ENCODE measurements at places on chromosomes 3 and 15.

DNA sequence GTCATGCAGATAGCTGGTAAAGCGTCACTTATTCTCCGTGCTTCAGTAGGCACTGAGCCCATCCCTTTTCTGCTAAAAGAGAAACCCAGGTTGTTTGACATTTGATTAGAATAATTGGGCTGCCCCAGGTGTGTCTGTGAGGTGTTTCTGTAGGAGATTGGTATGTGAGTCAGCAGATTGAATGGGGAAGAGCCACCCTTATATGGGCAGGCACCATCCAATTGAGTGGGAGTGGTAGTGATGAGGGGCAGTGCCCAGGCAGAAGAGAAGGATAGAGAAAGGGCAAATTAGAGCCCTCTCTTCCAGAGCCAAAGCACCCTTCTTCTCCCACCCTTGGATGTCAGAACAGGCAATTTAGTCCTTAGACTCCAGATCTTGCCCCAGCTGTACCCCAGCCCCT, 384.3 kb upstream of the GBE1 start:
- DNase-seq: no peak

DNA sequence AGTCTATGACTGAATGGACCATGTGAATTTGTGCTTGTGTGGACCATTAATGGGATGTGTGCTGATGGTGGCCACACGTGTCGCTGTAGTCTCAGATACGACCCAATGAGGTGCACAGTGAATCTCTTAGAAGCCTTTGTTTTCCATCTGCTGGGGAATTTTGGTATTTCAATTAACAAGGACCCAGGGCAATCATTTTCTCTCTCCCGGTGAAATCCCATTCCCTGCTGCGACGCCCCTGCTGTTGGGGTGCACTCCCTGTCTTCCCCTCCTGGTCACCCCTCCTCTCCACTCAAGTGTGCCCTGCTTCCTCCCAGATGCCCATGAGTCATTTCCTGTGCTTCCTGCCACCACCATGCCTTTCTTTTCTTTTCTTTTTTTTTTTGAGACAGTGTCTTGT, 32.7 kb downstream of the EBLN2 start:
- peak; percentile 26 for DNase-seq

- no peak for DNase-seq
Measured at GRCh38 chr3:108312656-108313055, 16.3 kb downstream of the HHLA2 start.

- no peak for DNase-seq
Measured at GRCh38 chr3:64548200-64548889, 139.5 kb downstream of the ADAMTS9 start.

GRCh38 chr3:145188079-145188770, 972.8 kb downstream of the PLOD2 start:
- DNase-seq: peak; percentile 30

DNA sequence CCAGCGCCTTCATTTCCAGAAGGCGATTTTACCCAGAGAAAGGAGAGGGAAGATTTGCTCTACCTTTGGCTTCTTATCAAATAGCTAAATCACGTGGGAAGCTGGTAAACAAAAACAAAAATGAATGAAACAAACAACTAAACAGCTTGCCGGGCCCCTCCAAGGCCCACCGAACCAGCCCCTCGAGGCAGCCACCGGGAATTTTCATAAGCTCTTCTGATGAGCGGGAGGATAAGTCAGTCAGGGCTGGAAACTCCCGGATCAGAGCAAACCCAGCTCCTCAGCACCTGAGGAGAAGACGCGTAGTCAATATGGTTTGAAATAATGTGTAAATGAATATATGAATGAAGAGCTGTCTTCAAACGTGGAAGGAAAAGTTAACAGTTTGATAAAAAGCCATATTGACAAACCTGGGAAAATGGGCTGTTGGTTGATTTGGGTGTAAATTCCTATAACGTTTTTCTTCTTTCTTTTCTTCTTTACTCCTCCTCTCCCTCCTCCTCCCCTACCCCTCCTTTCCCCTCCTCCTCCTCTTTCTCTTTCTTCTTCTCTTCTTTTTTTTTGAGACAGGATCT, 10.7 kb downstream of the RPLP1 start:
- no peak for DNase-seq

- no peak for DNase-seq
Measured at GRCh38 chr3:197308591-197308990, 10.2 kb upstream of the DLG1 start.

GRCh38 chr3:123728014-123728413, 143.2 kb upstream of the HACD2 start:
- no peak for DNase-seq

- no peak for DNase-seq
Measured at GRCh38 chr15:88995449-88995848, 82.3 kb upstream of the MFGE8 start.

- no peak for DNase-seq
Measured at GRCh38 chr15:85045615-85046014, 64.0 kb downstream of the PDE8A start.

DNA sequence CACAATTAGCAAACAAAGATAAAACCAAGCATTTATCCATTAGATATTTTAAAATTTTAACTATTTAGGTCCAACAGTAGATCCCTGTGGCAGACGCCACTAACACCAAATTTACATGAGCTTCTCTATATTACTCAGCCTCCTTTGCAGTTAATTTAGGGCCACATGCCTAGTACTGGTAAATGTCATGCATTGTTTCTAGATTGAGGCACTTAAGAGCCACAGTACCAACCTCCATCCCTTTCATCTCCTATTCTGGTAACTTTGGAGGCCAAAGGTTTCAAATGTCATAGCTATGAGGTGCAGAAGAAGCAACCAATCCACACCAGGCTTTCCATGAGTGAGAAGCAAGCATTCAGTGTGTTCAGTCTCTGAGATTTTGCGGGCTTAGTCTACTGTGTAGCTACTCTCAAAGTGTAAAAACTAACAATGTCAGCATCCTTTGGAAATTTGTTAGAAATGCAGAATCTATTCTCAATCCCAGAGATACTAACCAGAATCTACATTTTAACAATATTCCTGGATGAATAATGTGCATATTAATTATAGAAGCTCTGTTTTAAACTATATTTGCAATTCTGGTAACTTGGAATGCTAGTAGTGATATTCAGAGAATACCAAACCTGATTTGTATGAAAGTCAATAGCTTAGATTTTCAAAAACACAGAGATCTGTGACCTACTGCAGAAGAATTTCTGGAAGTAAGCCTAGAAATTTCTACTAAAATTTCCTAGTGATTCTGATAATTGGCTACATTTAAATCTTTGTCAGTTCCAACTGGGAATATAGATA, 206.3 kb upstream of the CD96 start:
- DNase-seq: no peak

DNA sequence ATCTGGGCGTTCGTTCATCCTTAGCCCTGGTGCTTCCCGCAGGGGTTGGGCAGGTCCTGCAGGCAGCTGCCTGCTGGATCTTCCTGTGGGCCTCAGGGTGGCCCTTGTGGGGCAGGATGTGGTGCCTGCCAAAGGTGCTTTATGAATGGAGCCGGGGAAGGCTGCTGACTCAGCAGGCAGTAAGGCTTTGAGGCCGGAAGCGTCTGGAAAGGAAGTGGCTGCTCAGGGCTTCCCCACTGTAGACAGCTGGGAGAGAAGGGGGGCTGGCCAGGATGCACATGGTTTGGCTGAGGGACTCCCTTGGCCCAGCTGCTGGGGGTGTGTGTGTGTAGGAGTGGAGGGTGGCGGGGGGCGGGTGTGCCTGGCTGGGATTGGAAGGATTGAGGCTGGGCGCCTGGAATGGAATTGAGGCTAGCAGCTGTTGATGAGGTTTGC, 12.9 kb downstream of the CD276 start:
- no peak for DNase-seq

- no peak for DNase-seq
Measured at GRCh38 chr3:46892285-46893145, 15.0 kb downstream of the PTH1R start.

- DNase-seq: no peak
Measured at GRCh38 chr3:66397745-66398144, 103.1 kb downstream of the LRIG1 start.

- no peak for DNase-seq
Measured at GRCh38 chr3:156131241-156131640, 10.9 kb downstream of the KCNAB1 start.

DNA sequence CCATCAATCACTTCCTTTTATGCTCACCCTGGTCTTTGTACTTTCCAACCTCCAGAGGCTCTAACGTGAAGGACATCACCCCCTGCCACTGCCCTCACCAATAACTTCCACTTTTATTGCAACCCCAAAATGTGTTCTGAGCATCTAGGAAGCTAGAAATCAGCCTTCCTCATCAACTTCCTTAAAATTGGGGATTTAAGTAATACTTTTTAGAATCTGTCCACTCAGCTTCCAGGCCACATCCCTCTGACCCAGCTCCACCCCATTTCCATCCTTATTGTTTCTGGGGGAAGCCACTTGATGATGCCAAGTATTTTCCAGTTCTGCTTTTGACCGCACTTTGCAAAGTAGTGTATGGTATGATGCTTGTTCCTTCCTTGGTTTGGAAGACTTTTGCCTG, 73.5 kb upstream of the XCR1 start:
- no peak for DNase-seq

- no peak for DNase-seq
Measured at GRCh38 chr15:26561896-26562295, 211.0 kb downstream of the GABRB3 start.

DNA sequence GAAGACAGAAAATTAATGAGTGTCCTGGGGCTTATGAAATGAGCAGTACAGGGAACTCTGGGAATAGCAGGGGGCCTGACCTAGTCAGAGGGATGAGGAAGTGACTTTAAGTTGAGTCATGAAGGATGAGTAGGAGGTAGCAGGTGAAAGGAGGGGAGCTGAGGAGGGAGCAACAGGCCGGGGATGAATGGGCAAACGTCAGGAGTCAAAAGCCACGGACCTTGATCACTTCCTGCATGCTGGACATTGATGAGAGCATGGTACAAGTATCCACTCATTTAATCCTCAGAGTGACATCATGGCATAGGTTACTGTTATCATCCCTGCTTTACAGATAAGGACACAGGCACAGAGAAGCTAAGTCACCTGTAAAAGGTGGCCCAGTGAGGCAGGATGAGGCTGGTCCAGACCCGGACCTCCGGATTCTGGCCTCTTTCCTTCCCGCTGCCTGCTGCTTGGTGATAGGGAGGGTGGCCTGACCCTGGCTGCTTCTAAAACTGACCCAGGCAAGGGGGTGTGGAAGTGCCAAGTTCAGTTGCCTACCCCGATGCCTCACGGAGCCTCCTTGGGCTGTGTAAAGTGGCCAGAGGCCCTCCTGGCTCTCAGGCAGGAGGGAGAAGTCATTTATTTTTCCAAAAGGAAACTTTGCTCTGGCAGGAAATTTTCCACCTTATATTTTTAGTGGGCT, 7.6 kb downstream of the CORO2B start:
- DNase-seq: no peak

GRCh38 chr15:25525741-25526140, 86.9 kb upstream of the UBE3A start:
- DNase-seq: no peak

GRCh38 chr15:81049835-81050234, 49.1 kb downstream of the TLNRD1 start:
- no peak for DNase-seq

DNA sequence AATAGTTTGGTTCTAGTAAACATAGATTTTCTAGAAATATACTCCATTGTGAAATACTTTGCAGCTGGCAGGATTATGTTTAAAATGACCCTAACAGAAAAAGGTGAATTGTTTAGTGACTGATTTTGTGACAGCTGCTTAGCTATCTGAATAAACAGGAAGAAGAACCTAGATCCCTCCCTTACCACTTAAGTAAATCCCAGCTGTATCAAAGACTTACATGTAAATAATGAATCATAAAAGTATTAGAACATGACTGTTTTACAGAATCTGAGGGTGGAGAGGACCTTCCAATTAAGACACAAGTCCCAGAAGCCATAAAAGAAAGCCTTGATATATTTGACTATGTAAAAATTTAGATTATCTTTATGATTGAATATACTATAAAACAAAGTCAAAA, 15.9 kb downstream of the SLC49A4 start:
- DNase-seq: no peak

DNA sequence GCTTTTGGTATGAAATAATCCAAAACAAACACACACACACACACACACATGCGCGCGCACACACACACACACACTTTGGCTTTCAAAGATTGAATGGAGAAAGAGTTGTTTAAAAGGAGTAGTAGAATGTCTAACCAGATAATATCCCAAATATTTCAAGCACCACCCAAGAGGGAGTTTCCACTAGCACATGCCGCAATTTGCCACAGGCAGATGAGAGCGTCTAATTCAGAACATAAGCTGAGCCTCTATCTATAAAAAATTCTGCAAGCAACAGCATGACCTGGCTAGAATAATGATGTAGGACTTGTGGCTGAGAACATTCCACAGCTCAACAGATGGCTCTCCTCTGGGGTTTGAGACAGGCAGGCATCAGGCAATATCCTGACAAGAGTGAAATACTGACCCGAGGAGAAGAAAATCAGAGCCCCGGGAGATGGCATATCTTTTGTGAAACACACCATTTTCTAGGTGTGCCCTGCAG, 302.5 kb upstream of the GADL1 start:
- DNase-seq: no peak

GRCh38 chr3:11185564-11186317, 31.4 kb downstream of the HRH1 start:
- no peak for DNase-seq

GRCh38 chr3:45417930-45418847, 29.8 kb downstream of the LARS2 start:
- no peak for DNase-seq

DNA sequence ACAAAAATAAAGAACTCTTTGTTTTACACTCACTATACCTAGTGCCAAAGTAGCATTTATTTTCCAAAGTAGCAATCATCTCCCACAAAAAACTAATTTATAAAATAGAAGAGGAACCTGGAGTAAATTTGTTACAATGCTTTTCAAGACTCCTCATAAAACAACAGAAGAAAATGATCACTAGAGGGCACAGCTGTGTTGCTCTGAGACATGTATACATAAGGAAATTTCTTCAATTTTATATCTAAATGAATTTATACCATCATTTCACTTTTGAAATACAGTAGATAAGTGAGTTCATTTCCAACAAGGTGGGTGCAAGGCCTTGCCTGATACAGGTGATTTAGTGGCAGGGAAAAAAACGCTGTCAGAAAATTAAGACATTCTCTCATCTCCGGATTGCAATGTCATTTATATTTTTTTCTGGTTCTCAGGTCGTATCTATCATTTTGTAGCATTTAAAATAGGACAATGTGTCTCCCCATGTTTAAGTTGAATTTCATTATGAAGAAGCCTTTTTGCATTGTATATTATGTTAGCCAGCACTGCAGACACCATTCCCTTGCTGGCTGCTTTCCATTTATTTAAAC, 25.3 kb upstream of the ARHGEF26 start:
- peak; percentile 27 for DNase-seq

All from NCI-H526 treated with DMSO at 0.1 percent for 48 hours (cell line).